ENCODE measurements at places on chromosomes 6 and 20.

- DNase-seq, result no peak
Observed at GRCh38 chr20:14778875-14779274, 441.5 kb upstream of the FLRT3 start.

GRCh38 chr20:49344975-49345374, 67.1 kb upstream of the ZNFX1 start:
- peak; percentile 79 for DNase-seq

GRCh38 chr20:60354024-60354580, 395.9 kb downstream of the CDH26 start:
- DNase-seq, result no peak

DNA sequence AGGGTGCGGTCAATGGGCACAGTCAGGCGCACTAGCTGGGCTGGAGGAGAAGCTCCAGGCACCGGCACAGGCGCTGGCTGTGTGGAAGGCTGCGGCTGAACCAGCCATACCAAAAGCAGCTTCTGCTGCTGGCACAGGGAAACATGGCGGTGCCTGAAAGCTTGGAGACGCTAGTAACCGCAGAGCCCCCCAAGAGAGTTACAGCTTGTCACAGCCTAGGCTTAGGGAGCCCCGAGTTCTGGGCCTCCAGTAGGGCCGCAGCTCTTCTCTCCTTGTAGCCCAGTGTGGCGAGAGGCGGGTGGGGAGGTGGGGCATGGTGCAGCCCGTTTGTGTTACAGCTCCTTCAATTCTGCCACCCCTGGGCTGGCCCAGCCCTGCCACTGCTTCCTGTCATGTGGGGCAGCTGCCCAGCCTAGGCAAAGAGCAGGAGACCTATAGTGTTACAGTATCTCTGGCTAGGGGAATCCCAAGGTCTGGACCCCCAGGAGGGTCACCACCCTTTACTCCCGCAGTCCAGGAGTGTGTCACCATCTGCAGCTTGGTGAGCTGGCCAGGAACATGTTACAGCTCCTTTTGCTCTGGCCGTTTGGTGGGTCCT, 58.6 kb upstream of the MANEA start:
- DNase-seq, result no peak

- DNase-seq, result no peak
Observed at GRCh38 chr6:13175759-13176158, 152.6 kb downstream of the TBC1D7 start.

GRCh38 chr6:165511807-165512206, 151.2 kb downstream of the PDE10A start:
- no peak for DNase-seq

DNA sequence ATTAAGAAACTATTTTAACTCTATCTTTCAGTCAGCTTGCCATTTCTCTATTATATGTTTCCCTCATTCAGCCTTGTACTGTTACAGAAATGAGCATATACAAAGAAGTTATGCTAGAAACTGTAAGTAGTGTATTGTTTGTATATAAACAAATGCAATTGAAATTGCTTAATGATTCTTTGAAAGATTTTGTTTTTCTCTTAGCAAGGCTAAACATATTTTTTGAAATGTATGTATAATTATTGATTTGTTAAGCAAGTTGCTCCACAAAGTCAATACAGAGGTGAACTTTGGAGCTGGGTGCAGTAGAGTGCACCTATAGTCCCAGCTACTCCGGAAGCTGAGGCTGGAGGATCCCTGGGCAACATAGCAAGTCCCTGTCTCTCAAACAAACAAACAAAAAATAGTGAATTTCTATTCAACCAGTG, 253.6 kb downstream of the RNGTT start:
- no peak for DNase-seq

GRCh38 chr6:124676033-124676432, 286.2 kb upstream of the RNF217 start:
- no peak for DNase-seq

GRCh38 chr6:2749969-2750600, 637 bp downstream of the MYLK4 start:
- peak; percentile 75 for DNase-seq

- peak; percentile 59 for DNase-seq
Observed at GRCh38 chr6:74606582-74607071, 599.2 kb downstream of the COL12A1 start.

DNA sequence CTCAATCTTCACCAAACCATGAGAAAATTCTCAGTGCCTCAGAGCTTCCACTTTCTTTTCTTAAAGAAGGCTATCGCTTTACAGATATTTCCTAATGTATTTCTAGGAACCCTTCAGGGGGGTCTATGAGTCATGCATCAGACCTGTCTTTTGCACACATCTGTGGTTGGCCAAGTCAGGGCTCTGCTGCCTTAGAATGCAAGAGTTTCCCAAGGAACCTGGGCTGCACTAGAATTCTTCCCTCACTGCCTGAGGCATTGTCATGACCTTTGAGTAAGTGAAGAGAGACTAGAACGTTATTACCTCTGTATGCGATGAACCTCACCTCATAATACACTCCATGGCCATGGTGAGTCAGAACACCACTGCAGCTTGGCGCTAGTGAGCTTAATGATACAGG, 365.0 kb upstream of the ID4 start:
- no peak for DNase-seq
